NCI-H2227 treated with DMSO at 0.1 percent for 48 hours (cell line): ENCODE measurements at places on chromosomes 6 and 20.

GRCh38 chr6:139436200-139436956, 61.9 kb upstream of the CITED2 start:
- DNase-seq, result no peak

DNA sequence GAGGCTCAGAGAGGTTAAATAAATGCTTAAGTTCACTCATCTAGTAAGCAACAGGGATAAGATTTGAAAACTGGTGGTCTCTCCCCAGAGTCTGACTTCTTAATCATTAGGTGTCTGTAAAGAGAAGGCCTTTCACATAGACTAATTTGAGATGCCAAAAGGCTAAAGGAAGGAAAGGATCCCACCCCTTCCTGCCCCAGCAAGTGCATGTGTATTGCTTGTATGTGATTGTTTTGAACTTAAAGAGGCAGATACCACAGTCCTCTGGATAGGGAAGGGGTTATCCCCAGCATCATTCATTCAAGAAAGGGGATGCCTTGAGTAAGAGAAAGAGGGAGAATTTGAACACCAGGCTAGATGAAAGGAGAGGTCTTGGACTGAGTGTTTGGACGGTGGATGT, 192.0 kb downstream of the OGFRL1 start:
- no peak for DNase-seq

DNA sequence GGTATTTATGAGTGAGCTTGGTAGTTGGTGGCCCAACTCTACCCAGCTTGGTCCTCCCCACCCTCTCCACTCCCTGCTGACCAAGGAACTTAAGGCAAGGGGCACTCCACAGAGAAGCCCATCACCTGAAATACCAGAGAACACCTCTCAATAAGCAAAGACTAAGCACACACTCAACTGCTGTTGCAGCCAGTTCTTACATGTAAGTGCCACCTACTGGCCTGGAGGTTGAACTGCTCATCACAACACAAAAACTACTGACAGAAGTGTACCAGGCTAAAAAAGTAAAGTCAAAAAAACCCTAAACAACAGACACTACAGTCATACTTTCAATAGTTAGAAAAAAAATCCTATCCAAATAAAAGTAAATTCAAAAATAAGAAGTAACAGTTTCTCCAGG, 146.2 kb downstream of the FAM83B start:
- no peak for DNase-seq

DNA sequence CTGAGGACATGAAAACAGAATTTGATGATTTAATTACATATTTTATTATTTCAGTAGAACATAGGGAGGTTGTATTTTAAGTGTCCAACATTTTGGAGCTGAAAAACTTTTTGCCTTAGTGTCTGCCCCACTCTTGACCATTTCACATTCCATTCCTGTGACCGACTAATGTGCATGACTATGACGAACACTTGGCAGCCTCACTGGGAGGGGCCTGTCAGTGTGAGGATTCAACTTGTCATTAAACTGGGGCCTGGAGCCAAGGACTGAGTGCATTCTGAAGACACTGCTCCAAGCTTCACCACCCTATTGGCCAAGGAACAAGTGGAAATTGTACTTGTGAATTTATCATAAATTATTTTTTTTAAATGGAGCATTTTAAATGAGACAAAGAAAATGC, 661.3 kb downstream of the BCKDHB start:
- no peak for DNase-seq

DNA sequence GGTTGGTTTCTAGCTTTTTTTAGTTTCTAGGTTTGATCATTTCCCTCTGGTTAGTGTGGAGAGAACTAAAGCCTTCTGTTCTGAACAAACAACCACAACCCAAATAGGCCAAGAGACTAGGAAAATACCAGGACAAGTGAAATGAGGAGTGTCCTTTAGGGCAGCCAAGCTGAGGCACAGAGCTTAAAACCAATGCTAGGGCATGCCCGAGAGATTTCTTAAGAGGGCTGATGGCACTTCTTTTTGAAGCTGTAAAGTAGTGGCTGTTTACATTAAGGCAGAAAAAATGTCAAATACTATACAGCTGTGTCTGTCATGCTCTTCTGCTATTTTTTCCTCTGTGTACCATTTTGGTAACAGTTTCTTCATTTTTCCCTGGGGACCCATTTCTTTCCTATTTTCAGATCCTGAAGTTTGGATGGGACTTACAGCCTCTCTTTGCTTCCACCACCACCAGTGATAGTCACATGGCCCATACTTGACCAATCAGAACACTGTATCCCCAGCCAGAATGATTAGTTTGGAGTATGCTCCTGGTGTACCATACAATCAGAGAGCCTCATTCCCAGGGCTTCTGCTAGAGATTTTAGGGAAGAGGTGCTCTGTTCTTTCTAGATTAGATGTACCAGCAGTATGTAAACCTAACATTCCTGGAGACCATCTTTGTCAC, 154.4 kb downstream of the BMP2 start:
- no peak for DNase-seq

GRCh38 chr6:116847227-116847626, 18.3 kb upstream of the GPRC6A start:
- DNase-seq, result no peak

- no peak for DNase-seq
These were observed 23.4 kb upstream of the HLA-DQB1 start for GRCh38 chr6:32689531-32690501.

- DNase-seq, result no peak
These were observed 838 bp downstream of the TNFAIP3 start for GRCh38 chr6:137867685-137868509.

- DNase-seq, result no peak
These were observed 401.0 kb downstream of the CDC5L start for GRCh38 chr6:44788387-44788981.

GRCh38 chr20:61850926-61851900, 214.5 kb downstream of the TAF4 start:
- peak; percentile 17 for DNase-seq

DNA sequence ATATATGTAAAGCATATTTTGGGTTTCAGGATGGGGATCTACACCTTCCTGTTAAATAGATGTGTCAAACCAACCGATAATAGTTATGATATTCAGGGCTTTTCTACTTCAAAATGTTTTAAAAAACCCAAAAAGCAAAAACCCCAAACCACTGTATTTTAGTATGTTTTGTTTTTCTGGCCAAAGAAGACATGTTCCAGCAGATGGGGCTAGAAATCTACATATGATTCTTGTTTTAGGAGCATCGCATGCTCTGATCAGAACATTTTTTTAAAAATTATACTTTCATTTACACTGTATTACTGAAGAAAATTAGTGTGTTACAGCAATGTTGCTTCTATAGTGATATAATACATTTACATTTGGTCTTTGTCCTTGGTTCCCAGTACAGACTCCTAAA, 11.0 kb downstream of the RMND1 start:
- DNase-seq, result no peak

DNA sequence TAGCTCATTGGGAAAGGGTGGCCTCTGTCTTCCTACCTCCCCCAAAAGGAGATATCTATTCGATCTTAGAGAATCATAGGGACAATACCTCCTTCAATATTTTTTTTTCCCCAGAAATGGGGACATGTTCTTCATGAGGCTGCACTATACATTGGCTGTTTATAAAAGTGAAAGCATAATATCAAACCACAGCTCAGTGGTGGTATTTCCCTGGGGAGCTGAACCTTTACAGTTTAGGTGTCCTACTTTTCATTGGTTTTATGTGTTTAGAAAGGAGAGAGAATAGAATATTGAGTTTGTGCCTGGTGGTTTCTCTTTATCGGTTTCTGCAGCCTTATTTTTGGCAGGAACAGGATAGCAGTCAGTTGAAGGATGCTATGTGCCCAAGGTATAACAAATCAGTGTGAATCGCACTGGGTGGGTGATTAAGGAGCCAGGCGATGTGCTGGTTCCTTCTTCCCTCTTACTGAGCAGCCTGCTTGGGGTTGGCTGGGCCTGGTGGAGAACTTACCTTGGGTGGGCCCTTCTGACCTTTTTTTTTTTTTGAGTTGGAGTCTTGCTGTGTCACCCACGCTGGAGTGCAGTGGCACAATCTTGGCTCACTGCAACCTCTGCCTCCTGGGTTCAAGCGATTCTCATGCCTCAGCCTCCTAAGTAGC, 25.2 kb downstream of the UST start:
- no peak for DNase-seq

DNA sequence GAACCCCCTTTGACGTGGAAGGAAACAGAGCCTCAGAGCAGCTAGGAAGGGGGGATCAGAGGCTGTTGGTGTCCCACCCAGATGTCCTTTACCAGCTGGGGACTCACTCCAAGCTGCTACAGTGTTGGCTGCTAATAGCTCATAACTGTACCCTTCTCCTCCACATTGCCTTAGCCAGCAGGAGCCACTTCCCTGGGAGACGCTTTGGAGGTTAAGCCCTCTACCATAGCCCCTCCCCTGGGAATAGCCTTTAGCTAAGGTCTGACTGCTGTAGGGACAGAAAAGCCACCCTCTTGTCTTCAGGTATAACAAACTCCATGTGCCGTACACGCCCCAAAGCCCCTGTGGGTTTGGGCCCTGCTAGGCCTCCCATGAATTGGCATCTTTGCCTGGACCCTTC, 238.6 kb downstream of the LRFN2 start:
- DNase-seq, result no peak

DNA sequence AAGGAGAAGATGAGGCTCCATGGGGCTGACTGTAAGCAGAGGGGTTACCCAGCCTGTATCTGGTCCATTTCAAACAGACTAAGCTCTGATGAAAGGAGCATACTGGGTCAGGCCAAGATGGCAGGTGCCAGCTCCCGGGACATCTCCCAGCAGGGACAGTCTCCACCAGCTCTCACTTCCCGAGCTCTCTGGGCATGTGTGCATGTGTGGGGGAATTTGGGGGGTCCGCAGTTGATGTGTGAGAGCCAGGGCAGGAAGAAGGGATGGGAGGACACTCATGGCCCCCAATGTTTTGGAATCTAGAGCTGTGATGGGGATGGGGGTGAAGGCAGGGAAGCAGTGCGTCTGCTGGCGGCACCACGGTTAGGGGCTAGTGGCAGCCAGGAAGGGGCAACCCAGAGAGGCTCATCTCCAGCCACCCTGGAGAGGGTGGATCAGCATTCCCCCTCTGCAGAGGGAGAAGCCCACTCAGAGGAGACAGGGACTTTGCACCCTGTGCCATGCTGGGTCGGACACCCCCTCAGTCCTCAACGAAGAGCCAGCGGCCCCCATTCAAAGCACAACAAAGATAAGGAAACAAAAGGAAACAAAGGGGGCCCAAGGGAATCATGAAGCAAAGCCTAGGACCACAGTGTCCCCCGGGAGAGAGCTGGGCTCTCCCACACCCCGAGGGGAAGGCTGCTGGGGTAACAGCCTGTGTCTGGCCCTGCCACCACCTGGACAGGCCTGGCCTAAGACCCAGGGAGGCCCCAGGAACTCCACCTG, 52.4 kb downstream of the DSTN start:
- no peak for DNase-seq

- no peak for DNase-seq
These were observed 38.2 kb downstream of the REV3L start for GRCh38 chr6:111444794-111445193.

GRCh38 chr6:39389484-39389767, 66.9 kb upstream of the KCNK16 start:
- DNase-seq, result no peak

DNA sequence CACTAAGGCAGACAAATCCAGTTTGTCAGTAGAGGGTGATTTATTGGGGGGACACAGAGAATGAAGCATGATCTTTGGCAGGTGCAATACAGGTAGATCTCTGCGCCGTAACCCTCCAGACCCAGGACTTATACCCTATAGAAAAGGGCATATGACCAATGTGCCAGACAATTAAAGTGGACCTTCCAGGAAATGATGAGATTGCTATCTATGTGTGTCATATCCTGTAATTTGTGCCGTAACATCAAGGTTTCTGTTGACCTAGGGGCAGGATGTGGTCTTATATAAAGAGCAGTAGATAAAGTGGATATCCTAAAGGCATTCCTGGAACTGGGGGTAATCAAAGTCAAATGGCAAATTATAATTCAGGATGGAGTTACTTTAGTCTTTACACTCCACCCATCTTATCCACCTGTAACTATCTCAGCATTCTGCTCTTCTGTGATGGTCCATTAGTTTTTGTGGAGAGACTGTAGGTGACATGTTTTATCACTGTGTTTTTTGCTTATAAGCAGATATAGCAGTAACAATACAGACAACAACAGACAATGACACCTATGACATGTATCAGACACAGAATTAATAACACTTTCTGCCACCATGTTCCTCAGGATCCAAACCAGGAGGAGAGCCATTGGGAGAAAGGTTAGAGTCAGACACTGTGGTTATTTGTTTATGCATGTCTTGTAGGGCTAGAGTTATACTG, 43.1 kb upstream of the ZNF337 start:
- no peak for DNase-seq

DNA sequence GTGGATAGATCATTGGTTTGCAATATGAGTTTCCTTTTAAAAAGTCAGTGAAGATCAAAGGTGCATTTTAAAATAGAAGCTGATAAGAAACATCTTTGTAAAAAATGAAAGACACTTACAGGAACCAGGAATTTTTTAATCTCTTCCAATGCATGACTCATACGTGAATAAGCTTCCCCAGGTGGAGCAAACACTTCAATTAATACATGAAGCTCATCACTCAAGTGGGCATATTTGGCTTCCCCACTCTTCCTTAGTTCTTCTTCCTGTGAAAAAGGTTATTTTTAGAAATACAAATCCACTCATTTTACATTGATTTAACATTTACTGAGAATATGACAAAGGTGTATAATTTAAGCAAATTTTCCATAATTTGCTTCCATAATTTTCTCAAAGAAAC, 308.1 kb downstream of the KHDRBS2 start:
- peak; percentile 5 for DNase-seq

- no peak for DNase-seq
These were observed 63.7 kb upstream of the NKX2-2 start for GRCh38 chr20:21577551-21577950.

GRCh38 chr6:5663259-5663658, 343.5 kb downstream of the NRN1 start:
- DNase-seq, result no peak

DNA sequence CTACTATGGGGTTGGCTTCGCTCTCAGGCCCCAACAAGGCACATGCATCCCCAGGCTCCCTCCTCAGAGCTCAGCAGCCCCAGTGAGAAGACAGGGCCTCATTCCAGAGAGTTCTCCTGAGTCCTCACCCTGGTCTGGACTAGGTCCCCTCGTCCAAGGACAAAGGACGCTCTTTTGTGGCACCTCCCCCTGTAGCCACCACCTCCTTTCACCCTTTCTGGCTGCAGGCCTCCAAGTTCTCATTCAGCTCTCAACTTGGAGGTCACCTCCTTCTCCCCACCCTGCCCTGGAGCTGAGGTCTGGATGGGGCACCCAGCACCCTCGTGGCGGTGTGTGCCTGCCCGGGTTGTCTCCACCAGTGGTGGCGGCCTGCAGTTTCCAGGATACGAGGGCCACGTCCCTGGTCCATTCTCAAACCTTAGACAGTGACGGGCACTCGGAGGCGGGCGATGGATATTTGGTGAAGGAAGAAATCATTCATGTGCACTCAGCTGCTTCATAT, 2.5 kb downstream of the UNC93A start:
- DNase-seq, result no peak
